Fibroblast of skin of scalp (primary cell): ENCODE measurements at places on chromosomes 16 and 17.

DNA sequence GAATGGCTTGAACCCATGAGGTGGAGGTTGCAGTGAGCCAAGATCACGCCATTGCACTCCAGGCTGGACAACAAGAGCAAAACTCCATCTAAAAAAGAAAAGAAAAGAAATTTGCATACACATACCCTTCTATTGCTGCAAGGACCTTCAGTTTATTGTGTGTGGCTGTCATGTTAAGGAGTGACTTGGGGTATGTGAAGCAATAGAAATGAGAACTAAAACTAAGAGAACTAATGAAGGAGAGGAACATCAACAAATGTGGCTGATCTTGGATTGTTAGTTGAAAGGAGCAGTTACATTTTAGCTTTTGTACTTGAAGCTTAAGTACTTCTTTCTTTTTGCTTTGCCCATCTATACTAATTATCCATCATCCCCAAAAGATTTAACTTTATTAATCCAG is 12.7 kb upstream of the NSRP1 start:
- DNase-seq, result no peak

GRCh38 chr17:43634591-43635125 is 27.1 kb downstream of the MEOX1 start:
- no peak for DNase-seq

GRCh38 chr16:9602189-9602588 is 510.7 kb downstream of the HAPSTR1 start:
- DNase-seq, result no peak

GRCh38 chr17:76492989-76493501 is 8.2 kb downstream of the RHBDF2 start:
- DNase-seq, result peak; percentile 61
